Stimulated activated CD8-positive, alpha-beta memory T cell treated with anti-CD3 and anti-CD28 coated beads, Interleukin-7, amount 100 ng/mL, for 1 hour (primary cell): ENCODE measurements at places on chromosomes 6 and 20.

- no peak for DNase-seq
Measured at GRCh38 chr6:129853996-129854711, 7.0 kb downstream of the TMEM244 start.

- DNase-seq: no peak
Measured at GRCh38 chr6:149217466-149217888, 100.0 kb upstream of the TAB2 start.

DNA sequence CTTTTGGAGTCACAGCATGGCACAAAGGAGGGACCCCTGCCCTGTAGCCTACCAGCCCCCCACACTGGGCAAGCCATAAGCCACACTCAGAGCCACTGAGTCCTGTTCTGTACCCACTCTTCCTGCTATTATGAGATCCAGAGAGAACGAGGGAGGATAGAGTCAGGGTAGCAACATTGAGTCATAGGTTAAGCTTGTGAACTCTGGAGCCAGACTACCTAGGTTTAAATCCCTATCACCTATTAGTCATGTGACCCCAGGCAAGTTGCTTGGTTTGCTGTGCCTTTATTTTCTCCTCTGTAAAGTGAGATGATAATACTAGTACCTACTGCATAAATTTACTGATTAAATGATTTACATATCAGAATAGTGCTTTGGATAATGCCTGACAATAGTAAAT lies 540 bp downstream of the CNBD2 start:
- DNase-seq: no peak

DNA sequence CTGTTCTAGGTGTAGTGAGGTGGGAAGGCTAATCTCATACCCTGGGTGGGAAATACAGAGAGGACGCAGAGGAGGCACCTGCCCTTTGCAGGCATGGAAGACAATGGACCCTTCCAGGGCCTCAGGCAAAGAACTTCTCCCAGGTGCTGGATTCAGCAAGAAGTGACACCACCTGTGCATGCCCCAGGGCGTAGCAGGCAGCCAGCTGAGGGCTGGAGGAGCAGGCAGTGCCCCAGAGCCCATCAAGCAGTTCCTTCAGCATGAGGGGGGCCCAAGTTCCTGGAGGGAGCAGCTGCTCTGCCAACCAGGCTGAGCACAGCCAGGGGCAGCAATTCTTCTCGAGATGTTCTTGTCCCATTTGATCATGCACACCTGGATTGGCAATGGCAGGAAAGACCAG lies 170.3 kb upstream of the PDE10A start:
- DNase-seq: no peak

GRCh38 chr6:131680868-131681267 lies 20.3 kb downstream of the OR2A4 start:
- no peak for DNase-seq

DNA sequence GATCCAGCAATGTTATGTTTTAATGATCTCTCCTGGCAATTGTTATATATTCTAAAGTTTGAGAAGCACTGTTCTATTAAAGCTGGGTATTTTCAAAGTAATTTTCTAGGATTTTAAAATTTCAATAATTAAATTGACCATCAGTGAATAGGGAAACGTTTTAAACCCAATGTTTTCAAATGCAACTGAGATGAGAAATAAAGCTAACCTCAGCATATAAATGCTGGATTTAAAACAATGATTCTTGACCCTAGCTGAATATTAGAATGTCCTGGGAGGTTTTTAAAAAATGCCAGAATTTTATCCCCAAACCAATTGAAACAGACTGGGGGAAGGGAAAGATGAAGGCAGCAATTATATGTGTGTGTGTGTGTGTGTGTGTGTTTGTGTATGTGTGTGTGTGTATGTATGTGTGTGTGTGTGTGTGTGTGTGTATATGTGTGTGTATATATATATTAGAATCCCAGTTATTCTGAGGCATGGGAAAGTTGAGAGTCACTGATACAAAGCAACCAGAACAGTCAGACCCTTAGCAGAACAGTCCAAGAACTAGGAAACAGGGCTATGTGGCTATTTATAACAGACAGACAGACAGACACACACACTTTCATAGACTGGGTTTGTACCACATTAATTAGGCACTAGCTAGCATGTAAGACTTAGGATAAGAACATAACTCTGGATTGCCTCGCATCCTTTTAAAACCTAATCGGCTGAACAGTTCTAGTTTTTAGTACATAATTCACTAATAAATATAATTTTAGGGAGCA lies 107.8 kb downstream of the MAN1A1 start:
- DNase-seq: no peak

GRCh38 chr6:136510299-136510698 lies 39.9 kb downstream of the MAP7 start:
- DNase-seq: no peak
